ENCODE measurements at places on chromosomes 6 and 20. TPM values are rescaled to one million over a fixed set of nuclear protein-coding genes. Genes with fewer than 3 reads are reported as not detected.

GRCh38 chr20:34571753-34572152, 13.2 kb downstream of the MAP1LC3A start:
- DNase-seq = no peak
- H3K4me1 ChIP-seq = peaks cover 8% of the 10 kb centered on the region
- no peak overlapping the region for H3K27ac ChIP-seq
- H3K27me3 ChIP-seq = no peaks in the 10 kb centered on the region
- H3K4me3 ChIP-seq = no peak overlapping the region

GRCh38 chr20:23151008-23151703, 65.0 kb upstream of the CD93 start:
- no peaks in the 10 kb centered on the region for H3K27me3 ChIP-seq
- no peak for DNase-seq
- H3K36me3 ChIP-seq = no peaks in the 10 kb centered on the region
- H3K4me1 ChIP-seq = peaks cover 12% of the 10 kb centered on the region
- no peak overlapping the region for H3K27ac ChIP-seq

The MYL9 gene
- 248 TPM for total RNA-seq

GRCh38 chr20:60999250-60999649, 252.8 kb upstream of the CDH4 start:
- no peaks in the 10 kb centered on the region for H3K4me1 ChIP-seq
- no peaks in the 10 kb centered on the region for H3K36me3 ChIP-seq
- no peak for DNase-seq

- H3K27ac ChIP-seq = peak within 1 kb of the TSS; percentile 55
- peaks cover 4% of the 10 kb centered on the region for H3K27me3 ChIP-seq
- no peak for DNase-seq
These were observed at the start of gene DACT2 for GRCh38 chr6:168319279-168320111. Gene DACT2, minus strand, starts transcription at chr6:168319777. Its CDS starts 144 bp downstream, at chr6:168319633.

The DNAH8 gene
- total RNA-seq = not detected

DNA sequence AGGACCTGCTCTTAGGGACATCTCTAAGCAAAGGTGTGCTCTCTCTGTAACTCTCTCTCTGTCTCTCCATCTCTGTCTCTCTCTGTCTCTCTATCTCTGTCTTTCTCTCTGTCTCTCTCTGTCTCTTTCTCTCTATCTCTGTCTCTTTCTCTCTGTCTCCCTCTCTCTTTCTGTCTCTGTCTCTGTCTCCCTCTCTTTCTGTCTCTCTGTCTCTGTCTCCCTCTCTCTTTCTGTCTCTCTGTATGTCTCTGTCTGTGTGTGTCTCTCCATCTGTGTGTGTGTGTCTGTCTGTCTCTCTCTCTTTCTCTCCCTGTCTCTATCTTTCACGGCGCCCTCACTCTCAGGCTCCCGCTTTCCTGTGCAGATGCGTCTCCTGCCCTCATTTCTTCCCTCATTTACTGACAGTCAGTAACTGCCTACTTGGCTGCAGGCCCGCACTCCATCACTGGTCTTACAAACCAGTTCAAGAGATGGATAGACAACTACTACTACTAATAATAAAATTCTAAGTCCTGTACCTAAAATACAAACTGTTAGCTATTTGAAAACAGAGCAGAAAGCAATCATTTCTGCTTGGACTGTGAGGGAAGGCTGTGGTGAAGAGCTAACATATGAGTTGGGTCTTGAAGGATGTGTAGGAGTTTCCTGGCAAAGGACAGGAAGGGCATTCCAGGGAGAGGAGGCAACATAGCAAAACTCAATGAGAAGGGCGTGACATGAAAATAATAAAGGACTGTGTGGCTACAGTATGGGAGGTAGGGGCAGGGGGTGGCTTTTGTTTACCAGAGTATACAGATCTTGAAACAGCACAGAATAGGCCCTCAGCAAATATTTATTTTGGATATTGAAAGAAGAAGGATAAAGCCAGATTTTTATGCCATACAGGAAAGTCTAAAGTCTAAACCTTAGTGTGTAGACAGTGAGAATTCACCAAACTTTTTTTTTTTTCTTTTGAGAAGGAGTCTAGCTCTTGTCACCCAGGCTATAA, 67.8 kb upstream of the TAB2 start:
- DNase-seq = no peak
- no peak overlapping the region for H3K27ac ChIP-seq
- H3K4me1 ChIP-seq = peaks cover 20% of the 10 kb centered on the region
- H3K36me3 ChIP-seq = no peaks in the 10 kb centered on the region
- peaks cover 12% of the 10 kb centered on the region for H3K27me3 ChIP-seq

GRCh38 chr20:43821795-43822194, 92.9 kb upstream of the TOX2 start:
- H3K27me3 ChIP-seq = peaks cover 23% of the 10 kb centered on the region
- no peak overlapping the region for H3K27ac ChIP-seq
- H3K36me3 ChIP-seq = no peaks in the 10 kb centered on the region

DNA sequence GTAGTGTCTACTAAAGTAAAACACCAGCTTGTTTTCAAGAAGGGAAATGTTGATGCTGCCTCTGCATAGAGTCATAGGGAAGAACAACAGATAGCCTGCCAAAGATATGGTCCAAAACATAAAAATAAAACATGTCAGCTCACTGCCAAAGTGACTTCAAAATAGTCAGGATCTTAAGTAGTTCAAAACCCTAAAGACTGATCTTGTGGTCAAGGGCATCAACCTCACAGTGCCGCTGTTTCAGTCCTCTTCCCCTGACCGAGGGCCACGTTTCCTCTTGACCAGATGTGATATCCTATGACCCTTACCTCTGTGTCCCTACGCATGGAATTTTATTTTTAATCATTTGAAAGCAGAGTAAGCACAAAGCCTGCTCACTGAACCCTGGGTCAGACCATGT, 104.2 kb upstream of the CNKSR3 start:
- no peak overlapping the region for H3K27ac ChIP-seq
- H3K36me3 ChIP-seq = no peaks in the 10 kb centered on the region
- H3K4me3 ChIP-seq = no peak overlapping the region
- H3K4me1 ChIP-seq = peaks cover 13% of the 10 kb centered on the region

The SLC24A3 gene
- 3.3 TPM for total RNA-seq

DNA sequence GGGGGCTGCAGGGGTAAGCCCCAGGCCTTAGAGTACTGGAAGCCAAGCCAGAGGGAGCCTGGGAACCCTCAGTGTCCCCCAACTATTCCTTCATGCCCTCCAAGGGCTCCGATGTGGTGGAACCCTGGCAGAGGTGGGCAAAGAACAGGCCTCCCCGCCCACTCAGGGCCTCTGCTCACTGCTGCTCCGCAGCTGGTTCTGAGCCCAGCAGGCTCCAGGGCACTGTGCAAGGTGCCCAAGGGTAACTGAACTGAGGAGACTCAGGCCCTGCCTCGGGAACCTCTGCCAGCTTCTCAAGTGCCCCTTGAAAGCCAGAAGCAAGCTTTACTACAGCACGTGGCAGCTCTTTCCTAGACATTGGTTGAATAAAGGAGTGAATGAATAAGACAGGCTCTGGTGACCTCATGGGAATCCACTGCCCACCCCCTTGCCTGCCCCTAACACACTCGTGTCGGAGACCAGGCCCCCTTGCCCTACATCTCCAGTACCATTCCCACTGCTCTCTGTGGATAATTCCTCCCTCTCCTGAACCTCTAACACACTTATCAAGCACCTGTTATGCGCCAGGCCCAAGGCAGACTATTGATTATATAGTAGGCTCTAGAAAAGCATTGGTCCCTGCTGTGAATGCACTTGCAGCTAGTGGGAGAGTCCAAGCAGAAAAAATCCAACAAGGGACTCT, 55.0 kb downstream of the TOX2 start:
- peaks cover 23% of the 10 kb centered on the region for H3K27me3 ChIP-seq
- no peak for DNase-seq
- H3K27ac ChIP-seq = no peak overlapping the region
- H3K4me3 ChIP-seq = no peak overlapping the region

DNA sequence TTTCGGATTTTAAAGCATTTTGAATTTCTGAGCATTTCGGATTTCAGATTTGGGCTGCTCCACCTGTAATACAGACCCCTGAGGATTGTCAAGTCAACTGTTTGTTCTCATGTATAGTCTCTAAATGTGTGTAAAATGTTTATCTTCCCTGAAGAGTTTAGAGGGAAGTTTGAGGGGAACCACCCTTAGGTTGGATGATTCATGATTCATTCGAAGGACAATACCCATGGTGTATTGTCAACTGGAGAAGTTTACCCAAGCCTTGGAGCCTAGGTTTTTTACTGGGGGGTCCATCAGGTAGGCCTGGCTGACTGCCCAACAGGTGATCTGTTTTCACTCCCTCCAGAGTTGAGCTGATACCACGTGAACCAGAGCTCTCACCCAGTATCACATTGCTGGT, 18.9 kb downstream of the GSTA4 start:
- H3K4me3 ChIP-seq = no peak overlapping the region
- H3K4me1 ChIP-seq = peaks cover 25% of the 10 kb centered on the region
- no peaks in the 10 kb centered on the region for H3K27me3 ChIP-seq
- no peak for DNase-seq
- no peak overlapping the region for H3K27ac ChIP-seq

DNA sequence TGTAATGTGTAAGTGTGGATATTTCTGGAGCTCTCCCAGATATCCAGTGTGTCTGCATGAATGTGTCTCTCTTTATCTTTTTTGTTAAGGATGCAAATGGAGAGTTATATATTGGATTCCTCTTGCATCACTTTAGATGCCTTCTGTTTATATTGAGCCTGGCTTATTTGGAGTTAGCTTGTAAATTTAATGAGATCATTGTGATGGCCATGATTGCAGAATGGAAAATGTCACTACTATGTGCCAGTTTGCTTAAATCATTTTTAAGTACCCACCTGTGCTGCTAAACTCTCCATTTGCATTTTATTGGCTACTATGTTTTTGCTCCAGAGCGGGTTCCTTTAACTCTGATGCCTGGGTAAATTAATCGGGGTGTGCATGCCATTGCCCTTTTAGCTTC, 334.8 kb downstream of the UTRN start:
- H3K27ac ChIP-seq = no peak overlapping the region
- DNase-seq = no peak
- H3K27me3 ChIP-seq = no peaks in the 10 kb centered on the region
- H3K4me1 ChIP-seq = peaks cover 8% of the 10 kb centered on the region

DNA sequence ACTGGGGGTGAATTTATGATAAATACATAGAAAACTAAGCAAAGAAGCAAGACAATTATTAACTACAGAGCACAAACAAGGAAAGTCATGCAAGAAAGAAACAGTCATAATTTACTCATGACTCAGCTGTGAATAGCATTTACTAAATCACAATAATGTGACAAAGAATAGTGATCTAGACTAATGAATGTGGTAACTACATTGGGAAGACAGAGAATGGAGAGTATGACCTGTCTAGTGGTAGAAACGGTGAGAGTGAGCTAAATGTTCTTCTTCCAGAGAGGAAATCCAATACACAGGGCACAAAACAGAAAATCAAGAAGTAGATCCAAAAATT, 153.5 kb upstream of the DST start:
- H3K4me3 ChIP-seq = no peak overlapping the region
- no peaks in the 10 kb centered on the region for H3K27me3 ChIP-seq
- H3K27ac ChIP-seq = no peak overlapping the region
- peaks cover 18% of the 10 kb centered on the region for H3K4me1 ChIP-seq
- DNase-seq = no peak

DNA sequence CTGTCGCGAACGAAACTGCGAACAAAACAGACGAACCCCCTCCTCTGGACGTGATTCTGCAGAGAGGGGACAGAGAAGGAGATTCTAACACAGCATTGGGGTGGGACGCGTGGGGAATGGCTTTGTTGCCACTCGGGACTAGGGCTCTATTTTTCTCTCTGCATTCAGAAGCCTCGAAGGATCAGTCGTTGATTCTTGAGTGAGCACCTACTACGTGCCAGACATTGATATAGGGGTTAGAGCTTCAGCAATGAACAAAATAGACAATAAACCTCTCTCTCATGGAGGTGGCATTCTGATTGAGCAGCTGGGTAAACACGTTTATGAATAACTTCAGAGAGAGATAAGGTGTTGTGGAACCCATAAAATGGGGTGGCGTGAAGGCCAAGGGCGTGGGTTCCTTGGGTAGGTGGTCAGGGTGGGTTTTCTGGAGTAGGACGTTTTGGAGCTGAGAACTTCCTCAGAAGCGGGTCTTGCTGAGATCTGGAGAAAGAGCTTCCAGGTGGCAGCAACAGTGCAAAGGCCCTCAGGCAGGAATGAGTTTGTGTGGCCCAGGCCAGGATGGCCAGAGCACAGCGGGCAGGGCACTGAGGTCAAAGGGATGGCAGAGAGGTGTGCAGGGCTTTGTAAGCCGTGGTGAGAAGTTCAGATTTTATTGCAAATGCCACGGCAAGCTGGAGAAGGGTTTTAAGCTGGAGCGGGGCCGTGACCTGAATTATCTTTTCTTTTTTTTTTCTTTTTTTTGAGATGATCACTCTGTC, 884 bp downstream of the SLC2A10 start:
- peak overlapping the region; percentile 93 for H3K4me3 ChIP-seq
- no peaks in the 10 kb centered on the region for H3K36me3 ChIP-seq
- no peaks in the 10 kb centered on the region for H3K27me3 ChIP-seq
- peaks cover 32% of the 10 kb centered on the region for H3K4me1 ChIP-seq
- peak overlapping the region; percentile 97 for H3K27ac ChIP-seq

GRCh38 chr6:130937942-130938604, 110.9 kb downstream of the SMLR1 start:
- H3K27me3 ChIP-seq = no peaks in the 10 kb centered on the region
- H3K36me3 ChIP-seq = no peaks in the 10 kb centered on the region
- H3K4me3 ChIP-seq = no peak overlapping the region
- no peak overlapping the region for H3K27ac ChIP-seq

DNA sequence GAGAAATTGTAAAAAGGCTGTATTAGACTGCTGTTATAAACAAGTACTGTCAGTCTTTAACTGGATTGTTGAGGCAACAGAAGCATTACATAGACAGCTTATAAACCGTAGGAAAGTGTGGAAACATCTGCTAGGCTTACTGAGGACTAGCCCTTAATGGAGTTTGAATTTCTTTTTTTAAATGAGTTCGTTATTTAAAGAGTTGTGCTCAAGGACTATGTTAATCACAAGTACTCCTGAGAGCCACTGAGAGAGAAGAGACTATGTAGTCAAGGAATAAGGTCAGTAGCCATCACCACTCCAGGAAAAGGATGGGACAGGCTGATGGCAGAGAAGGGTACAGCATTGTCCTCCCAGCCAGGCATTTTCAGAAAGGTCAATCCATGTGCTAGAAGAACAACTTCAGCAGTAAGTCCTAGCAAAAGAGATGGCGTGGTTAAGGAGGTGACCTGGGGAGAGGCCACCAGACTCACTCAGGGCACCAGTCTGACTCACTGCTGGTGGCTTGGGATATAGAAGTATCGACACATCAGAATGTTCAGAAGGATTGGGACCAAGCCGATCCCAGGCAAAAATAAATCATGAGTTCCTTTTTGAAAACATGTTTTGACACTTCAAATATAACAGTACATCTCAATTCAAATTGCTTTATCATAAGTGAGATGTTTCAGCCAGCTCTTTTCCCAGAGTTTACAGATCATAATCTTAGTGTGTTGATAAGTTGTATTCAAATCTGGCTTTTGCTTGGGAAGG, 6.4 kb downstream of the RPS12 start:
- H3K4me3 ChIP-seq = no peak overlapping the region
- no peak for DNase-seq
- peaks cover 27% of the 10 kb centered on the region for H3K36me3 ChIP-seq

The FOXA2 gene
- total RNA-seq = not detected

The IRAK1BP1 gene
- total RNA-seq = 7.8 TPM

Measured in mesothelial cell of epicardium (in vitro differentiated cells).